Effector CD4-positive, alpha-beta T cell (primary cell): ENCODE measurements at places on chromosomes 6 and 20.

GRCh38 chr6:151497905-151498304, 4.1 kb downstream of the CCDC170 start:
- DNase-seq, result no peak

GRCh38 chr6:154367336-154367735, 10.7 kb upstream of the IPCEF1 start:
- no peak for DNase-seq

DNA sequence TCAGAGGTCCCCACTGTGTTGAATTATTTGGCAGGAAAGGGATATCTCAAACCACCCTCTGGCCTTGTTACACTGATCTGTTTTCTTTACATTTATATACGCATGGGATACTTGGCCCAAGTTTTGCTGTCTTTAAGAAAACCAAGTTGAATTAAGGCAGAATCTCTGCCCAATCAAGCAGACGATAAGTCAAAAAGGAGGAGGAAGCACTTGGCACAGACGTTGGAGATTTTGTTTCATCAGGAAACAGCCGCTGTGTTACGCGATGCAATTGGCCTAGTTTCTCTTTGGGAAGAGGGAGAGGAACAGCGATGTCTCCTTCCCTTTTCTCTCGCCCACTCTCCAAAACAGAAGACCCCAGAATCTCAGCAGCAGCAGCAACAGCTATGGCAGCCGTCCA, 20.2 kb upstream of the NAA20 start:
- DNase-seq, result no peak

DNA sequence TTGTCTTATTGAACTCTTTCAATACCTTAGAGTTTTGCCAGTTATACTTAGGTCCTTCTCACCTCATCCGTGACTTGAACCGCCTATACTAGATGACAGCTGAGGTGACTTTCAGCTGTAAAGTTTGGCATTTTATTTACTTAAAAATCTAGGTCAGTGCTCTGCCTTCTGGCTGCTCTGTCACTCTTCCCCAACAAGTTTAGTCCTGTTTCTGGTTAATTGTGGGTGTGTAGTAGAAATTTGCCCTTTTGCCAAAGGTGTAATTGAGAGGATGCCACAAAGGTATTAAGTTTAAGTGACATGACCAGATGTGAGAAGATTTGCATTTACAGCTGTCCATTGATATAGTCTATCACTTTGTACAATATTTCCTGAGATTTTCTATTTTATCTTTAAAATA, 106.2 kb downstream of the FARS2 start:
- no peak for DNase-seq

DNA sequence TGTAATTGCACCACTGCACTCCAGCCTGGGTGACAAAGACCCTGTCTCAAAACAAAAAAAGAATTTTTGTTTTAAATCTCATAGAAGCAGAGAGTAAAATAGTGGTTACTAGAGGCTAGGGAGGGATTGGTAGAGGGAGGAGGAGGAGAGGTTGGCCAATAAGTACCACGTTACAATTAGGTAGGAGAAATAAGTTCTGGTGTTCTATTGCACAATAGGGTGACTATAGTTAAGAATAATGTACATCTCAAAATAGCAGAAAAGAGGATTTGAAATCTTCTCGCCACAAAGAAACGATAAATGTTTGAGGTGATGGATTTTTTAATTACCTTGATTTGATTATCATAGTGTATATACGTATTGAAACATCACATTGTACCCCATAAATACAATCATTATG, 27.1 kb upstream of the TOP1 start:
- no peak for DNase-seq

DNA sequence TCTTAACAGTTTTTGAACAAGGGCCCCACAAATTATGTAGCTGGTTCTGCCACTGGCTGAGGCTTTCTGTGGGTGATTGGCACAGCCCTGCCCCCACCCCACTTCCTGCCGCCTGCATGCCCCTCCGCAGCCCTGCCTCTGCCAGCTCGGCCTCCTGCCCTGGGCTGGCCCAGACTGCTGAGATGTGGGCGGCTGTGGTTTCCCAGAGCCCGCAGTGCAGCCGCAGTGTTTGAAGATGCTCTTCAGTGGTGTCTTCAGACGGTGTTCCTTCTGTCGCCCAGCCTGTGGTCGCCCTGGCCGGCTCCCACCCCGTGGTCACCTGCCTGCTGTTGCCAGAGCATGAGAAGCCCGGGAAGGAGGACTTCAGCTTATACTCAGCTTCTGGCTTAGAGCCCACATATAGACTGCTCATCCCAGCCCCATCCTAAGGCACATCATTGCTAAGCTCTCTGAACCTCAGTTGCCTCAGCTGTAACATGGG, 154.3 kb downstream of the VEGFA start:
- DNase-seq, result no peak

DNA sequence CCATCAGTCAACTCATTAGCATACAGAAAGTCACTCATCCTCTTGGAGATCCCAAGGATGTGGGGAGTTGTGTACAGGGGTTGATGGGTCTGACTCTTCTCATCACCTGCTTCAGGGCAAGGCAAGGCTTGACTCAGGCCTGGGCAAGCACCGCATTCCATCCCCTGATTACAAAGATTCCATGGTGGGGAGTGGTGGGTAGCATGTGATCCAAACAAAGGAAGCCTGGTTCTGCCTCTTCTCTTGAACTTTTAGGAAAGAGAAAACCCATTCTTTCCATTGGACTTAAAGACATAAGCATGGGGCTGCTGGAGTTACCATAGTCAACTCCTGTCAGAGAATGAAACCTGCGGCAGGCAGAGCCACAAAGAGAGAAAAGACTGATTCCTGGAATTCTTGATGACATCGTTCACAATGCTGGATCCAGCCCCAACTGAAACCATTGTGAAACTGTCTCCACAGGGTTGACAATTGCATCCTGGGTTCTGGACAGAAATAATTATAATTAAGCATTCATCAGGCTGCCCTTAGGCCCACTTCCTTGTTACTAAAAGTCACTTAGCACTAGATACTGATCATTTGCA, 235.8 kb upstream of the KCNG1 start:
- DNase-seq, result no peak

DNA sequence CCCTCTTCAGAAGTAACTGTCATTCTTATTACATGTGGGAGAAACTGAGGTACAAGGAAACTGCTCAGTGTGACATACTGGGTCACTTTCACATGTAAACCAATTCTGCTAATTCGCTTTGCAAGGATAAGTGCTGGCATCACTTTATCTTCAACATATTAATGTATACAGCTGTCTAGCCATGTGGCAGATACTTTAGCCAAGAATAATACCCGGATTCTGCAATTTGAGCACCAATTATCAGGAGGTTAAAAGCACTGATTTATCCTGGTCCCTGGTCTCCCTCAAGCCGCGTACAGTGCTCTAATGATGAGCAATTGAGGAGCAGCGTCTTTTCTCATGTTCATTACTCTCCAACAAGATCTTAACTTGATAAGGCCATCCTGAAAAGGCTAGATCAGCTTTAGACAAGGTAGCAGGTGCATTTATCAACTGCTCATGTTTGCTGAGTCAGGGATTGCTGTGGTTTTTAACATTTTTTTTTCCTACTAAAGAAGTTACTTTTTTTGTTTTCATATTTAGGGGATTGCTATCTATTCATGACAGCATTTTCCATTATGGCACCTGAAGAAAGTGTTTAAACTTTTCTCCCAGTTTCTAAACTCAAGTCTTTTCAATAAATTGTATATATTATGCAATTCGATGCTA, 1066.3 kb upstream of the MAP3K7 start:
- no peak for DNase-seq

DNA sequence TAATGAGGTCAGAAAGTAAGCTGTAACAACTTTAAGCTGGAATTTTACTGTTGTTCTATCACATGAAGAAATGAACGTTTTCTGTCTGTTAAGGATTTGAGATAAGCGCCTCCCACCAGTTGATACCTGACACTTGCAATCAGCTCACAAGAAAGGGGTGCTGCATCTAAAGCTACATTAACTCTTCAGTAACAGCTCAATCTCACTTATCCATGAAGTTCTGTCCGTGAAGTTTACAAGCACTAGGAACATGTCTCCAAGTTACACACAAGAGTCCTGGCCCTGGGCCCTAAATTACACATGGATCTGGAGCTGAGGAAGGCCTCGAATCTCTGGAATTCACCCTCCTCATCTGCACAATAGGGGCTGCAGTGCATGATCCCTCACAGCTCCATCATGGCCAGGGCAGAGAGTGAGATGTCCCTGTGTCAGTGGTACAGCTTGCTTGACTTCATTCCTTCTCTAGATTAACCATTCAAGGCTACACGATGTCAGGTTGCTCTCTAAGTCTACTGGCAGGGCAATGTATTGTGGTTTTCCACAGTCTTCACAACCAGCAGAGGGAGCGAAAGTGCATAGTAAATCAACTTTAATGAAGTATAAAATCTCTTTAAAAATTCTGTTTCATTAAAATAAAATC, 182.4 kb upstream of the MCHR2 start:
- no peak for DNase-seq

DNA sequence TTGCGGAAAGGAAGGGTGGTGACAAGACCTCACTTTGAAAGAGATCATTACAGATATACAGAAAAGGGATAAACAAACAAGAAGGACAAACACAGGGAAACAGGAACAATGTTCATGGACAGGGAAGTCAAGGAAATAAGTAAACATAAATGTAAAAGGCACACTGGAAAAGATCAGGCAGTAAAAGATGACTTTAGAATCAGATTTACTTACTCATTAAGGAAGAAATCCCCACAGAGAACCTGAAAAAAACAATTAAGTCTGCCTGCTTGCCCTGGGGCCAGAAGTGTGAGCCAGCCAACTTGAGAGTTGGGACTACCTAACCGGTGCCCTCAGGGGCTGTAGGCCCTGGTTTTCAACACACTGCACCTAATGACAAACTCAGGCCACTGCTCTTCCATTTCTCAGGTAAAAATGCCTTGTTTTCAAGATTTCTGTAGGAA, 1.7 kb downstream of the APMAP start:
- DNase-seq, result no peak

GRCh38 chr20:40644863-40645262, 44.2 kb downstream of the MAFB start:
- no peak for DNase-seq

DNA sequence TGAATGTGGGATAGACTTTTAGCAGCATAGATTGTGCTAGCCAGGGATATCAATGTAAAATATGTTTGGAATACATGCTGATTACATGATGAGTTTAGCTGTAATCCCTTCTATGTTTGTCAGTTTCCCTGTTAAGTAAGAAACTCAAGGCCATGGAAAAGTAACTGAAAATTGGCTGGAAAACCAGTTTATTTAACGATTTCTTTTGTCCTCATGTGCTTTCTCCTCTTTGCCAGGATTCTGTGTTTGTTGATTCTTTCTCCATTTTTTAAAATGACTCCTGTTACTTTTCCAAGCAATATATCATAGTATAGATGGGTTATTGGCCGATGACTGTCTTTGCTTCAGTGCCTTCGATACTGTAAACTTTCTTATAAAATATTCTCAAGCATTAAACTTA, 87.5 kb downstream of the SAMD5 start:
- DNase-seq, result no peak

- DNase-seq, result no peak
Observed at GRCh38 chr20:33875055-33875454, 63.9 kb downstream of the CHMP4B start.

DNA sequence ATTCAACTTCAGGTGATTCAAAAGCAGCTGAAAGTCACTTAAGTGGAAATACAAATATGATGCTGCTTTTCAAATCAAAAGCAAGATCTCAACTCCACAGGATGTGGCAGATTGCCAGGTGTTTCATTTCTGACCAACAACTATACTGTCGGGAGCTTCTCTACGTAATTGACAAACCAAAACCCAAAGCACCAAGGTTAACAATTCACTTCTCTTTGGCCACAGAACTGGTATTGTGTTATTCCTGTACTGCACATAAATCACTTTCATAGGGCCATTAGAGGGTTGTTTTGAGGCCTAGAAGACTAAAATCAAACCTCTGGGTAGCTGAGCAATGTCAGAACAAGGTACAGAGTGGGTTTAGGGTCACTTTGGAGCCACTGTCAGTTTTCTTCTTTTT, 169.7 kb downstream of the HAO1 start:
- no peak for DNase-seq
